ENCODE measurements at places on chromosomes 2 and 18.

GRCh38 chr2:85770369-85770768 lies 16.6 kb downstream of the ATOH8 start:
- no peak for DNase-seq

GRCh38 chr18:56199580-56200330 lies 438.6 kb downstream of the TXNL1 start:
- no peak for DNase-seq

DNA sequence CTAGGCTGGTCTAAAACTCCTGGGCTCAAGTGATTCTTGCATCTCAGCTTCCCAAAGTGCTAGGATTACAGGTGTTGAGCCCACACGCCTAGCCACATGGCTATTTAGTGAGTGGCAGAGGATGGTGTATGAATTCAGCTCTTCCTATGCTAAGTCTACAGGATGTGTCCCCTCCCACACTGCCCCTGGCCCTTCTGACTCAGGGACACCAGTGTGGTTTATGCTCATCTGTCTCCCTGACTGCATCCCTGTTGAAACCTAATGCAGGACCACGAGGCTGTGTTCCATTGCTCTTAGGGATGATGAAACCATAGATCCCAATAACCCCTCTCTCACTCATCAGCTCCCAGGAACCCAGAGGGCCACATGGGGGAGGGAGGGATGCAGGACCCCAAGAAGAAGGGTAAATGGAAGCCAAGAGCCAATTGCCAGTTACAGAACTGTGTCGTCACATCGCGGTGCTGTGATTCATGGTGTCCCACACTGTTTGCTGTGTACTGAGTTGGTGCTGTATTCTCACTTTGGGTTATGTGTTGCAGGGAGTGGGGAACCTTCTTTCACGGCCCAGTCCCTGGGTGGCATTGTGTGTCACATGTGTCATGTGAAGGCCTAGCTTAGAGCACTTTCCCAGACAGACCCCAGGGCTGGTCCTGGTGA lies 102.9 kb upstream of the HAAO start:
- peak; percentile 35 for DNase-seq

DNA sequence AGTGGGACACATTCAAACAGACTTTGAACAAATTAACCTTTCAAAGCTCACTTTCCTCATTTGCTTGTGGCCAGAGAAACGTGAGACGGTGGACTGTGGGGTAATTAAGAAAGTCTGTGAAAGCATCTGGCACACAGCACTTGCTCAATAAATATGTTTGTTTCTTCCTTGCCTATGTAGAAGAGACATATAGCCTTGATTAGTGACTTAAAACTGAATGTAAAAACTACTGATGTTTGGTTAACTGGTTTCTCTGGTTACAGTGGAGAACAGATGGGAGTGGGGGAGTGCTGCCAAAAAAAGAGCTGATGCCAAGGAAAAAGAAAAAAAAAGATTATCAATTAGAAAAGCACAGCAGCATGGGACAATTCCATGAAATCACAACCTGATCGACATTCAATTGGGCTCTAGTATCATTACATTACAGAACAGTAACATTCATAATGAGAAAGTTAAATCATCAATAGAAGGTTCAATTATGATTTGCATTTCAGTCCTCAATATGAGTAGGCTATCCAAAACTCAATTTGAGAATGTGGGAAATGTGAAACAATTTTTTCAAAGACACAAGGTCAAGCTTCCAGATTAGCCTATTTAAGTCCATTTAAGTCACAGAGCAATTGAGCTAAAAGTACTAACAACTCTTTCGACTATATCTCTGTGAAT lies 14.7 kb downstream of the CUL3 start:
- no peak for DNase-seq

- DNase-seq, result no peak
Measured at GRCh38 chr2:237862528-237862895, 3.1 kb downstream of the RAMP1 start.

GRCh38 chr2:64234785-64235184 lies 90.6 kb upstream of the PELI1 start:
- no peak for DNase-seq

DNA sequence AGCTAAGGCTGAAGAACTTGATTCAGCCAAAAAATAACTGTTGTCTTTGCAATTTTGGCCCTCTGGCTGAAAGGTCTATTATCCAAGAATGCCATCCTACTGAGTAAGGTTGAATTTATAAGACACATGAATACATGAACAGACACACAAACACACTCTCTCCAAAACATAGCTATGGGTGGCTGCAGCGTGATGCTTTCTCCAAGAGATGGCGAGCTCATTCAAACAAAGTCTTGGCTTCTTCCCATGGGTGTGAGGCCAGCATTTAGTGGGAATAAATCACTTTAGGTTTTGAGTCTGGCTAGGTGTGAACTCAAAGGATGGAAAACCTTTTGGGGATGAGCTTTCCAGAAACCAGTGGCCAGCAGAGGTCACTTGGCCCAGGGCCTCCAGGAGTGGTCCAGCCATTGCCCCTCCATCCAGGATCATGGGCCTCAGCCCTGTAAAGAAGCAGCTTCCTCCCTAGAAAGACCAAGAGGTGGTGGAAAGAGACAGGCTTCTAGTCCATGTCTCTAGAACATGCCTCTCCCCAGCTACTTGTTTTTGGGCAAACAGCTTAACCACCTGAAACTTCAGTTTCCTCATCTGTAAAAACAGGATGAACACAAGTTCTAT lies 11.0 kb upstream of the OSR1 start:
- no peak for DNase-seq

DNA sequence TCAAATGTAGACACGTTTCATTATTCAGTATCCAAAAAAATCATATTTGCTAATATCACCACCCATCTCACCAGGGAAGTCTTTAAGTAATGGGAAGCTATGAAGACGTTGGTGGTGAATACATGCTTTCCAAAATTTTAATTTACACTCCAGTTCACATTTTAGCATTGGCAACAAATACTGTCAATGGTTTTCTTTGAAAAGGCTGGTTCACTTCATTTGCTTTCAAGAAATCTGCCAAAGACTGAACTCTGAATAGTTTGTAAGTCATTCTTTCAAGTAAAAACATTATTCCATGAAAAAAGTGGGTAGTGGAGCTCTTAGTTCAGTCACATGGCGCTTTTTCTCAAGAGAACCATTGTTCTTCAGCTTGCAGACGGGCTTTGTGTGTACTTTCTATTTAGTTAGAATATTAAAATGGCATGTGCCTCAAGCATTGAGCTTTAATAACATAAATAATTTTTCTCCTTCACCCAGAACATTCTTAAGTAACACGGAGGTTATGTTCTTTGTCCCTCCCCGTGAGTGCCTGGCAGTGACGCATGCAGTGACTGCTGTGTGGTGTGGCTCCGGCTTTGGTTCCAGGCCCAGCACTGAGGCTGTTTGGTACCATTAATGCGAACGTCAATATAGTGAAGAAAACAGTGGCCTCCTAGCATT lies 300.0 kb upstream of the HDAC4 start:
- no peak for DNase-seq

GRCh38 chr2:70123051-70123828 lies 36.0 kb downstream of the PCBP1 start:
- DNase-seq, result no peak

- peak; percentile 63 for DNase-seq
Measured at GRCh38 chr2:238493880-238494572, 67.3 kb downstream of the ASB1 start.

- no peak for DNase-seq
Measured at GRCh38 chr2:197090742-197091367, 164.3 kb upstream of the PGAP1 start.

GRCh38 chr18:10804126-10804525 lies 278.3 kb downstream of the NAPG start:
- no peak for DNase-seq

DNA sequence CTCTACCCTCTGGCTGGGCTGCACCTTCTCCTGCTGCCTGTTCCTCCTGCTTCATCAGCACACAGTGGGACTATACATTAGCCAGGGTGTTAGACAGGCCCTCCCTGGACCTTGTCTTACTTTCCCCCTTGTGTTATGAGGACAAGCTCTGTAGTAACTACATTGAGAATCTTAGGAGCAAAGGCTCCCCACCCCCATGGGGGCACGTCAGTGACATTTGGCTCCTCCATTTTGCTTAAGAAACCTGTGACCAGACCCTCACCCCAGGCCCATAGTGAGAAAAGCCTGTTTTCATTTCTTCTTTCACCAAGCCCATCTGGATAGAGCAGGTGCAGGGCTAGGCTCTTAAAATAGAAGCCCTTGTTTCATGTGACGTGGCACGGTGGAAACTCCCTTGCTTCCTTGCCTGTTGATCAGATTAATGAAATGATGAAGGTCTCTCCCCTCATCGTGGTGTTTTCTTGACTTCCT lies 146.7 kb downstream of the RPIA start:
- DNase-seq, result no peak

- DNase-seq, result no peak
Measured at GRCh38 chr2:172693529-172694455, 41.9 kb upstream of the RAPGEF4 start.

DNA sequence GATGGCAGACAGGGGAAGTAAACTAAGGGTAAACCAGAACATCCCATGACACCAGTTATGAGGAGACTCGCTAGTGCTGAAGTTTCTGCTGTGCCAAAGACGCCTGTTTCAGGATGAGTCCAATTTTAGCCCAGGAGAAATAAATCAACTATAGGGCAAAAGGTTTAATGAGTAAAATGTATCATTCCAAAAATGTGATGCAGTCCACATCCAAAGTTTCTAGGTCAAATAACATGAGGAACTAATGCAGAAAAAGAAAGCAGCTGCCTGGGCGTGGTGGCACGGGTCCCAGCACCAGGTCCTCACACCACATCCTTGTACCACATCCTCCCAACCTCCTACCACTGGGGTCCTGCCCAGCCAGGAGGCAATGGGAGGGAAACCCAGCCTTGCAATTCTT lies 126.9 kb upstream of the CTAGE1 start:
- DNase-seq, result no peak

DNA sequence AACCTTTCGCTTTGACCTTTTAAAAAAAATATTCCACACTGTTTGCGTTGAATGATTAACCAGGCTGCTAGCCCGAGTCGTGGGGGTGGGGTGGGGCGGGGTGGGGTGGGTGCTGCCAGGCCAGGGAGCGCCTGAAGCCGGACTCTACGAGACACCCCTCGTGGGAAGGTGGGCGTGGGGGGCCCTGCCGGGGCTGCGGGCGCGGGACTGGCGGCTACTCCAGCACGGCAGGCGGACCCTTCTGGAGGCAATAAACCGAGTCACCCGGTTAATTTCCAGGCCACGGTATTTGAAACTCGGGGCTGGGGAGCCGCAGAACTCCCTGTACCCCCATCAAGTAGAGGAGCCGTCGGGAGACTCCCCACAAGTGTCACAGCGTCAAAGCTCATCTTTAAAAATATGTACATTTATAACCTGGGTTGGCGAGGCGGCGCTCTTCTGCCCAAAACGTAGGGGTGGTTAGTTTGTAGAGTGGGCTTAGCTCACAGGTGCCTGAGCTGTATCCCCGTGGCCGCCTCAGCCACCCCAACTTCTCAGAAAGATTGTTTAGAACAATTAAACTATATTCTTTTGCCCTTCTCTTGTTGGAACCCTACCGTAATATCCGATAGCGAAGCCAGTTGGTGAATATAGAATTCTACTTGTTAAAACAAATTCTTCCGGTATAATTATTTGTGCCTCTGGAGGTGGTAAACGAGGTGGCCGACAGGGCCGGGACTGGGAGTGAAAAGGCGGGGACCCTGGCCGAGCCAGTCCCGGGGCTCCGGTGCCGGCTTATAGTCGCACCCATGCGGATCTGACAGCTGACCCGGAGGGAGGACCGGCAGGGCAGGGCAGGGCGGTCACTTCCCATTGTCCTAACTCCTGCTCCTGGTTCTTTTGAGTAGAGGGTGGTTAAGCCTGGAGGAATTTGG lies 1.4 kb downstream of the B3GNT2 start:
- DNase-seq, result peak; percentile 52

DNA sequence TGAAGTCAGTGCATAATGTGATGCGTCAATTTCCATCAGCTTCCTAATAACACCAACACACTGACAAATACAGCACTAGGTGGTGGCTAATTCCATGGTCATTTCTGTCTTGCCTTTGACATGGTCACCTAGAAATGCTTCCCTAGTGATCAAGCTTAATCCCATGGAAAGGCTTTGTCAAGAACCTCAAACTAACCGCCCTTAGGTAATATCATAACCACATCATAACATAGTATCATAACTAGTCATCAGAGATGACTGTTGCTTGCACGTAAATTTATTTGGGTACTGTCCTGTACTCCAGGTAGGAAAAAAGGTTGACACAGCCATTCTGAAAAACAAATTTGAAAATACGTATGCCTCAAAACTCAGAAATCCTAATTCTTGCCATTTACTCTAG lies 471.8 kb downstream of the IRS1 start:
- DNase-seq, result no peak

DNA sequence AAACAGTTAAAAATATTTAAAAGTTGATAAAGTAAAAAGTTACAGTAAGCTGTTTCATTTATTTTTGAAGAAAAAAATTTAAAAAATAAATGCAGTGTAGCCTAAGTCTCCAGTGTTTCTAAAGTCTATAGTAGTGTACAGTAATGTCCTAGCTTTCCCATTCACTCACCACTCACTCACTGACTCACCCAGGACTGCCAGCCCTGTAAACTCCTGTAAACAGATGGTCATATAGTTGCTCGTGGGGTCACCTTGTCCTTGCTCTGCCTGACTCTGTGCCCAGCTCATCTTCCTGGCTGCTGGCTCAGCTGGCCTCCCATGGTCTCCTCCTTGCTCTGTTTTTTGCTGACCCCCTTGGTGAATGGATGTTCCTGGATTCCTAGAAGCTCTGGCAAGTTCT lies 180.3 kb downstream of the VAPA start:
- no peak for DNase-seq

Measured in activated T-cell treated with anti-CD3 and anti-CD28 coated beads, Interleukin-2, amount 50 U/mL, for 48 hours (primary cell).